ENCODE measurements at places on chromosomes 6 and 20. TPM values are rescaled to one million over a fixed set of nuclear protein-coding genes. Genes with fewer than 3 reads are reported as not detected.

TCP11 gene
- total RNA-seq = 0.25 TPM

- no peak overlapping the region for H3K27ac ChIP-seq
- no peak overlapping the region for H3K4me3 ChIP-seq
- H3K4me1 ChIP-seq = no peaks in the 10 kb centered on the region
- no peaks in the 10 kb centered on the region for H3K27me3 ChIP-seq
Observed at GRCh38 chr6:33139596-33140206, 52.6 kb downstream of the COL11A2 start.

CD109 gene
- 1.2 TPM for total RNA-seq

GRCh38 chr6:154614101-154614500 is 103.6 kb upstream of the CNKSR3 start:
- no peak overlapping the region for H3K27ac ChIP-seq
- H3K36me3 ChIP-seq = no peaks in the 10 kb centered on the region
- no peaks in the 10 kb centered on the region for H3K4me1 ChIP-seq
- no peak overlapping the region for H3K4me3 ChIP-seq
- no peaks in the 10 kb centered on the region for H3K27me3 ChIP-seq

GRCh38 chr6:37821446-37821845 is 1.9 kb downstream of the ZFAND3 start:
- DNase-seq = no peak
- H3K4me1 ChIP-seq = peaks cover 42% of the 10 kb centered on the region
- H3K36me3 ChIP-seq = no peaks in the 10 kb centered on the region
- H3K4me3 ChIP-seq = peak overlapping the region; percentile 77
- H3K27ac ChIP-seq = no peak overlapping the region

GRCh38 chr6:72081871-72082270 is 195.5 kb downstream of the RIMS1 start:
- no peak overlapping the region for H3K4me3 ChIP-seq
- no peak for DNase-seq
- no peaks in the 10 kb centered on the region for H3K4me1 ChIP-seq
- H3K36me3 ChIP-seq = no peaks in the 10 kb centered on the region

- no peaks in the 10 kb centered on the region for H3K27me3 ChIP-seq
- no peak overlapping the region for H3K4me3 ChIP-seq
- no peak overlapping the region for H3K27ac ChIP-seq
Observed at GRCh38 chr20:14633507-14633906, 296.1 kb upstream of the FLRT3 start.

GRCh38 chr20:14512839-14513238 is 175.4 kb upstream of the FLRT3 start:
- H3K4me3 ChIP-seq = no peak overlapping the region
- peaks cover 4% of the 10 kb centered on the region for H3K4me1 ChIP-seq
- H3K27me3 ChIP-seq = no peaks in the 10 kb centered on the region
- no peak overlapping the region for H3K27ac ChIP-seq
- no peak for DNase-seq

HS3ST5 gene
- 0.34 TPM for total RNA-seq

- no peaks in the 10 kb centered on the region for H3K27me3 ChIP-seq
- no peaks in the 10 kb centered on the region for H3K36me3 ChIP-seq
- peaks cover 12% of the 10 kb centered on the region for H3K4me1 ChIP-seq
- H3K4me3 ChIP-seq = no peak overlapping the region
- H3K27ac ChIP-seq = no peak overlapping the region
Observed at GRCh38 chr20:21134883-21135493, 9.1 kb downstream of the KIZ start.

DNA sequence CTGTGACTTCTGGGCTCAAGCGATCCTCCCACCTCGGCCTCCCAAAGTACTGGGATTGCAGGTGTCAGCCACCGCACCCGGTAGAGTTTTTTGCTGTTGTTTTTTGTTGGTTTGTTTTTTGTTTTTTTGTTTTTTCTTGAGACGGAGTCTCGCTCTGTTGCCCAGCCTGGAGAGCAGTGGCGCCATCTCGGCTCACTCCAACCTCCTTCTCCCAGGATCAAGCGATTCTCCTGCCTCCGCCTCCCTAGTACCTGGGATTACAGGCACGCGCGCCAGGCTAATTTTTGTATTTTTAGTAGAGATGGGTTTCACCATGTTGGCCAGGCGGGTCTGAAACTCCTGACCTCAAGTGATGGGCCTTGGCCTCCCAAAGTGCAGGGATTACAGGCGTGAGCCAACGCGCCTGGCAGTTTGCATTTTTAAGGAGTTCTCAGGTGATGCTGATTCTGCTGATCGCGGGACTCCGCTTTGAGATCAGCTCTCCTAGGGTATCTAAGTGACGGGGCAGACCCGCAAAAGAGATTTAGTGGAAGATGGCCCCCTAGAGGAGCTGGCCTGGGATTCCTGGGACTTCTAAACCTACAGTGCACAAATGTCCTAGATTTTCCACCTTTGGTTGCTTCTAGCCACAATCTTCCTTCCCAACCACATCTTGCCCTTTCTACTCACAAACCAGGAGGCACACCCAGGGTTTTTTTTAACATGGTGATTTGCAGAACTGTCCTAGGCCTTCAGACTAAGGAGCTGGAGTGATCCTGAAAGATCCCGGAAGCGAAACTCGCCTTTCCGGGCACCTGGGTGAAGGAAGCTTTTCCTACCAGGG is 45.2 kb downstream of the DPPA5 start:
- H3K4me3 ChIP-seq = peak overlapping the region; percentile 57
- peak; percentile 58 for DNase-seq
- no peak overlapping the region for H3K27ac ChIP-seq
- H3K4me1 ChIP-seq = peaks cover 4% of the 10 kb centered on the region

GRCh38 chr6:138032571-138032970 is 74.6 kb downstream of the PERP start:
- no peak for DNase-seq
- no peak overlapping the region for H3K4me3 ChIP-seq

GRCh38 chr6:167915139-167915538 is 82.3 kb upstream of the KIF25 start:
- no peak overlapping the region for H3K4me3 ChIP-seq
- peaks cover 38% of the 10 kb centered on the region for H3K36me3 ChIP-seq
- H3K4me1 ChIP-seq = no peaks in the 10 kb centered on the region
- DNase-seq = no peak
- H3K27me3 ChIP-seq = no peaks in the 10 kb centered on the region

DNA sequence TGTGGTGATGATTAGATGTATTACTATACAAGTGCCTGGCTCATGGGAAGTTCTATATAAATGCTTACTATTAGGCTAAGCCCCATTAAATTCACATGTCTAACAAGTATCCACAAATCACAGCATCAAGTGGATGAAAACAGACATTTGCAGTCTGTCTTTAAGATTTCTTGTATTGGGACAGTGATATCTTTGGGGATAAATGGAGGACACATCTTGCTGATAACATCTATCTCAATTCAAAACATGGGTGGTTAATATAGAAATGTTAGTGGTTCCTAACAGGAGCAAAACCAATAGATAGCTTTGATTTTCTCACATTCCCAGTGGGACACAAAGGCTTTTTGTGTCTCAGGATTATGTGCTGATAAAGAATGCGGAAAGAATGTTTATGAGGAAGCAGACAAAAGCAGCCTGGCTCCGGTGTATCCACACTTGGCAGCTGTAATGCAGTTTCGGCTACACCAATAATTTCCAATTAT is 29.3 kb downstream of the PTPRK start:
- H3K4me1 ChIP-seq = peaks cover 54% of the 10 kb centered on the region
- peak overlapping the region; percentile 22 for H3K4me3 ChIP-seq
- peak; percentile 79 for DNase-seq
- no peaks in the 10 kb centered on the region for H3K36me3 ChIP-seq
- H3K27me3 ChIP-seq = no peaks in the 10 kb centered on the region

GRCh38 chr20:19129976-19130612 is 82.3 kb upstream of the SLC24A3 start:
- H3K4me3 ChIP-seq = no peak overlapping the region
- no peak overlapping the region for H3K27ac ChIP-seq
- H3K27me3 ChIP-seq = no peaks in the 10 kb centered on the region
- DNase-seq = no peak

- H3K27ac ChIP-seq = no peak overlapping the region
- H3K27me3 ChIP-seq = no peaks in the 10 kb centered on the region
- no peak overlapping the region for H3K4me3 ChIP-seq
- peaks cover 4% of the 10 kb centered on the region for H3K4me1 ChIP-seq
- no peak for DNase-seq
Observed at GRCh38 chr20:35196313-35196712, 24.4 kb downstream of the PROCR start.

GRCh38 chr20:31560094-31560745 is 44.9 kb upstream of the ID1 start:
- H3K4me3 ChIP-seq = no peak overlapping the region
- H3K36me3 ChIP-seq = no peaks in the 10 kb centered on the region
- no peak overlapping the region for H3K27ac ChIP-seq
- no peaks in the 10 kb centered on the region for H3K4me1 ChIP-seq

CALHM4 gene
- total RNA-seq = not detected

GRCh38 chr20:57663241-57663640 is 43.0 kb upstream of the ZBP1 start:
- H3K27ac ChIP-seq = no peak overlapping the region
- no peak for DNase-seq
- no peaks in the 10 kb centered on the region for H3K27me3 ChIP-seq
- H3K36me3 ChIP-seq = no peaks in the 10 kb centered on the region

VGLL2 gene
- total RNA-seq = not detected

GRCh38 chr6:57224769-57225515 is 2.8 kb upstream of the RAB23 start:
- H3K27me3 ChIP-seq = peaks cover 9% of the 10 kb centered on the region
- no peak overlapping the region for H3K4me3 ChIP-seq
- DNase-seq = no peak
- H3K36me3 ChIP-seq = no peaks in the 10 kb centered on the region
- H3K27ac ChIP-seq = no peak overlapping the region

DNA sequence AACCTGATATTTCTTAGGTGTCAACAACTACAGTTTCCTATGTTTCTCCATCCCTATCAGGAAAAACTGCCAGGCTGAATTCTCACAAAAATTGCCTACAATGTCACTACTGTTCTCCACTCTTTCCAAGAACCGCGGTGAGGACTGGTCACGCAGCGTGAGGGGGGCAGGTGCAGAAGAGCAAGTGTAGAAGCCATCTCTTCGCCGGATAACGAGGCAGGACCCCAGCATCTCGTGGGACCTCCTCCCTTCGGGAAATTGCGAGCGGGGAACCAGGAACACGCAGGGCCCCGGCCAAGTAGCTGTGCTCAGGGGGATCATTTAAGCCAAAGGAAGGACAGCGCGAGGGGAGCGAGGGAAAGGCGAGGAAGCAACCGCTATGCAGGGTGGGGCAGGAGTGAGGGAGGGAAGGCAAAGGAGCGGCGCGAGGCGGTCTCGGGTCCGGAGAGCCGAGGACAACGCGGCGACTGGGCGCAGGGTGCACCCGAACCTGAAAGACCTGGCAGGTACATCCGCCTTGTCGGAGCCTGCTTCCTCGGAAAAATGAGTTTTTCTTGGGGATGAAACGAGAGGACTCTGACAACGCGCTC is 559 bp downstream of the APMAP start:
- H3K4me1 ChIP-seq = peaks cover 13% of the 10 kb centered on the region
- peak; percentile 53 for DNase-seq
- peaks cover 37% of the 10 kb centered on the region for H3K27me3 ChIP-seq
- H3K36me3 ChIP-seq = no peaks in the 10 kb centered on the region
- H3K27ac ChIP-seq = no peak overlapping the region
- H3K4me3 ChIP-seq = peak overlapping the region; percentile 53

PPP1R14C gene
- 0.26 TPM for total RNA-seq

CDKAL1 gene
- 39.6 TPM for total RNA-seq

C6orf15 gene
- not detected for total RNA-seq

GRCh38 chr6:25697537-25698340 is 45.7 kb downstream of the SCGN start:
- H3K4me1 ChIP-seq = peaks cover 6% of the 10 kb centered on the region
- H3K4me3 ChIP-seq = no peak overlapping the region
- H3K27ac ChIP-seq = no peak overlapping the region
- no peaks in the 10 kb centered on the region for H3K27me3 ChIP-seq
- no peak for DNase-seq
- H3K36me3 ChIP-seq = no peaks in the 10 kb centered on the region

- DNase-seq = no peak
- no peaks in the 10 kb centered on the region for H3K4me1 ChIP-seq
- H3K36me3 ChIP-seq = no peaks in the 10 kb centered on the region
- H3K4me3 ChIP-seq = no peak overlapping the region
- no peaks in the 10 kb centered on the region for H3K27me3 ChIP-seq
Observed at GRCh38 chr20:35014537-35014936, 58.9 kb downstream of the MYH7B start.

GABRR1 gene
- total RNA-seq = not detected

- no peak overlapping the region for H3K27ac ChIP-seq
- no peak for DNase-seq
- no peaks in the 10 kb centered on the region for H3K27me3 ChIP-seq
Observed at GRCh38 chr6:136514591-136514990, 35.6 kb downstream of the MAP7 start.

- H3K36me3 ChIP-seq = no peaks in the 10 kb centered on the region
- H3K4me3 ChIP-seq = no peak overlapping the region
- H3K27me3 ChIP-seq = no peaks in the 10 kb centered on the region
- no peak overlapping the region for H3K27ac ChIP-seq
- H3K4me1 ChIP-seq = no peaks in the 10 kb centered on the region
- no peak for DNase-seq
Observed at GRCh38 chr6:137237413-137238170, 18.4 kb upstream of the IFNGR1 start.

RGS17 gene
- 4.8 TPM for total RNA-seq

FUT9 gene
- total RNA-seq = 6.3 TPM

MICB gene
- 8.1 TPM for total RNA-seq

DNA sequence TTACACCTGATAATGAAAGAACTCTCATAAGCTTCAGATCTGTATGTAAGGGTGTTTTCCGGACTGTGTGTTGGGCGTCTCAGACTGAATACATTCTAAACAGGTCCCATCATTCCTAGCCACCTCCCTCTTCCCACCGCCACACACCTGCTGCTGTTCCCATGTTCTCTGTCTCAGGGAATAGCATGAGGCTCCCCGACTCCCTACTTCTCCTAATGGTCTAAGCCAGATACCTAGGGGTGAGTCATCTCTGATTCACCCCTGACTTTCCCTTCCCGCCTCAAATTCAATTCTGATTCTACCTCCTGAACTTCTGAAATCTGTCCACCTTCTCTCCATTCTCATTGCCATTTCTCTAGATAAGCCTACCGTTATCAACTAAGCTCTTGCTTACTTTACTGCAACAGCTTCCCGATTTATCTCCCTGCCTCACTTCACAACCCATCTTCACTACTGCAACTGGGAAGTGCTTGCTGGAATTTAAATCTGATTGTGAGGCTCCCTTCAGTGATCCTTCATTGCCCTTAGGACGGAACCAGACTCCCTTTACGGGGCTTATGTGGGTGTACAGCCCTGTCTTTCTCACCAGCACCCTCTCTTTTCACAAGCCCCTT is 1.6 kb downstream of the TMEM14A start:
- peaks cover 10% of the 10 kb centered on the region for H3K27me3 ChIP-seq
- H3K4me1 ChIP-seq = peaks cover 20% of the 10 kb centered on the region
- no peak for DNase-seq
- no peak overlapping the region for H3K4me3 ChIP-seq

- no peak overlapping the region for H3K4me3 ChIP-seq
- no peak for DNase-seq
- H3K27ac ChIP-seq = no peak overlapping the region
- H3K4me1 ChIP-seq = no peaks in the 10 kb centered on the region
- no peaks in the 10 kb centered on the region for H3K27me3 ChIP-seq
Observed at GRCh38 chr6:48183178-48183577, 72.2 kb upstream of the PTCHD4 start.

Data from neural progenitor cell (in vitro differentiated cells).